ENCODE measurements at places on chromosomes 5 and 9.

GRCh38 chr5:62742207-62742606 lies 163.6 kb downstream of the LRRC70 start:
- DNase-seq: no peak

GRCh38 chr5:62650197-62650596 lies 71.6 kb downstream of the LRRC70 start:
- DNase-seq: no peak

DNA sequence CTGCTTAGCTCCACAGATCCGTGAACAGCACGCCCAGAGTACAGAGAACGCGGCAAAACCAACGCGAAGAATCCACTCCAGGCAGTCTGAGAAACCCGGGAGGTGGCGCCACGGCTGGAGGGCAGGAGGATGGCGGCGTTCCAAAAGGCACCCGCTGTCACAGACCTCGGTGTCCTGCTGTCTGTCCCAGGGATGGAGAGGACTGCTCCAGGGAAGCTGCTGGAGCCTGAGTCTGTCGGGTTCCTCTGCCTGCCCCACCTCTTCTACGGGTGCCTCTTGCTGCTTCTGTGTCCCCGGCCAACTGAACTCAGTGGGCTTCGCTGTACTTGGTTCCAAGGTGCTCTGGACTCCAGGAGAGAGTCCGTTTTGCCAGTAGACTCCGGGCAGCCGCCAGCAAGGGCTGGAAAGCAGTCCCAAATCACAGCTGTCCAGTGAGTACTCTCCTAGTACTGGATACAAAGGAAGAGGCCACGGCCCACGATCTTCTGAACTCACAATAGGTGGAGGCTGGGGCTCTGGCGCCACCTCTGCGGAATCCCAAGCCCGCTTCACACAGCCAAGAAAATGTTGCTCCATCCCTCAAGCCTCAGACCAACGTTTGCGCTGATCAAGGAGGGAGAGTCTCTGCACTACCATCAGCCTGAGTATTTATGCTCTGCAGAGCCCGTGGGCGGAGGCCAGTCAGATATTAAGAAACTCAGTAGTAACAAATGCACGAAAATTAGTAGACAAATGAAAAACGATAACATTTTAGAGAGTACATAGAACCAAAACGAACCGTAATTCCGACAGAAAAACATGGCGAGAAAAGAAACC lies 440 bp downstream of the ANXA2R start:
- peak; percentile 67 for DNase-seq

DNA sequence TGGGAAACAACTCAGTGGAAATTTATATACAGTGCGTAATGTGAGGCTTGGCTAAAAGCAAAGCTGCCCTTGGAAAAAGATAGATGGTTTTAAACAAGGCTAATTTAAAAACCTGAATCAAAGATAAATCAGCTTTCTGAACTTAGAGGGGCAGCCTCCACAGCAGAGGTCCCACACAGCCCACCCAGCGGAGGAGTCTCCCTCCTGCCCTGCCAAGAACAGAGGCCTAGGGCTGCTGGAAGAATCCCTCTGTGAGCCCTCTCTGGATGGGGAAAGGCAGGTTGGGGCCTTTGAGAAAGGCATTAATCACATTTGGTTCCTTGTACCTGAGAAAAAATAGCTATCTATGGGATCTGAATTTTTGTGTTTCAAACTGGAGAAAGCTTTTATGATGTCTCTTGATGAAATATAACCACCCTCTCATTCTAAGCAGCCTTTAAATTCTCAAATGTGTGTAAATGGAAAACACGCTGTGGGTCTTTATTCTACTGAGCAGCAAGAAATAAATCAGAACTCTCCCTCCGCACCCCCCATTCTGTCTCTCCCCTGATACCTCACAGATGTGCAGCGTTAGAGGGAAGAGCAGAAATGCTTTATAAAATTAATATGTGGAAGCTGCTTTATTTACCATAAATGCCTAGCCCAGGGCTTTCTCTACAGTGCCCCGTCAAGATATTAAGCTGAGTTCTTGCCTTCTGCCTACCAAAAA lies 329.2 kb downstream of the EFNA5 start:
- DNase-seq: no peak

Measured in head of caudate nucleus (tissue), 42 donors.